ENCODE measurements at places on chromosomes 3 and 15.

GRCh38 chr3:173745952-173746682, 348.6 kb downstream of the NLGN1 start:
- no peak for DNase-seq

DNA sequence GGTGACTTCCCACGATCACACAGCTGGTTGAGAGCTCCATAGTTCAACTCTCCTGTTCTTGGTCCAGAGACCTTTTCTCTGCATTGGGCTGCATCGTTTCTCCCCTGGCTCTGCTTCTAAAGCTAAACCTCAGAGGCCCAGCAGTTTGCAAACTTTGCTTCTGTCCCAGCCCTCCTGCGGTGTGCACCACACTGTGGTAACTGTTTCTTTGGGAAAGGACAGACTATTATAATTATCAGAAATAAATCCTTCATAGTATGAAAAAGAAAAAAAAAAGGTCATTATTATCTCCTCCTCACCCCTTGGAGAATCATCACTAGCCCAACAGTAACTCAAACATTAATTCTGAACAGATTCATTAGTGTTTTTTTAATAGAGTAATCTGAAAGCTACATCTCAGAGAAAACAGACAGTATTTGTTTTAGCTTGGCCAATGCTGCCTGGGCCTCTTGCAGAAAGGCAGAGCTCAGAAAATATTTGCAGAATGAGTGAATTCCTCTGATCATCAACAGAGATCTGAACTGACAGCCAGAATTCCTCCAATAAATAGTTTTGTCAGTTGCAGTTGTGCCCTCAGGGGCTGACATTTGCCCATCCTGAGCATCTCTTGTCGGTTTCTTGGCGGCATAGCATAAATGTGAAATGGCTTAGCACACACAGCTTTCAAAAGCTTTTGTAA, 52.9 kb downstream of the BFSP2 start:
- DNase-seq: no peak

DNA sequence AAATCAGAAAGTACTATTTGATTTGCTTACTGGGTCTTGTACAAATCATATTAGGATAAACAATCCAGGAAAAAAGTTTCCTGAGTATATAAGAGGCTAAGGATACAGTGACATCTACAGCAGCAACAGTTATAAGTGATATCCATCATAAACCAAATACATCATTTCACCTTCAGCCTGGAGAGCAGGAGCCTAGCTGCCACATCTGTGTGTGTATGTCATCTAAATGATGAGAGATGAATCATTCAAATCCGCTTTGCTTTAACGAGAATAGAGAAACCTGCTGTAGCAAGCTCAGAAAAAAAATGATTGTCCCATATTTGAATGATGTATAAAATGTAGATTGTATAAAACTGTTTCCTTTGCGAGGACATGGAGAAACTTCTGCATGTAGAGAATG, 841.4 kb downstream of the SI start:
- no peak for DNase-seq

DNA sequence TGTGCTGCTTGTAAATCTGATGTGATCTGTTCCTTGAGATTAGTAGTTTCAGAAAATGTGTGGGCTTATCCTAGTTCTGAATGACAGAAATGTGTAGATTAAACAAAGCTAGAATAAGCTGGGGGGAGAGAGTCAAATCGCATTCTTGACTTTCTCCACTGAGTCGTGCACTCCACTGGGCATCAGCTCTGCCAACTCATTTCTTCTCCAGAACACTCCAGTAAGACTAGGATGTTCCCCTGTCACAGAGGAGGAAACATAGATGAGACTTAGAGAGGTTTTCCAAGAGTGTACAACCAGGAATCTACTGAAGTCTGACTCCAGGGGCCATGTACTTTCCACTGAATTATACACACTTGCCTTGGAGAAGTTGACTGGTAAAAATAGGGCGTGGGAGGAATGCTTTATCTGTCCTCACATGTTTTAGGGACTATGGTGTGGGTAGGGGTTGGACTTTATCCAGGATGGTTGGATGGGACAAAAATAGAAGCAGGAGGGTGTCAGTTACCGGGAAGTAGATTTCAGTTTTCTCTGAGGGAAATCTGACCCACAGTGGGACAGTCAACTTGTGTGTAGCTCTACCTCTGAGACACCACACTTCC, 298.2 kb downstream of the UBE2E2 start:
- DNase-seq: no peak

- no peak for DNase-seq
These were observed 214.6 kb upstream of the UBE2E2 start for GRCh38 chr3:22988566-22988965.
